ENCODE measurements at places on chromosomes 3 and 15. TPM values are rescaled to one million over a fixed set of nuclear protein-coding genes. Genes with fewer than 3 reads are reported as not detected.

The CD86 gene
- 1.2 TPM for total RNA-seq

The CP gene
- not detected for total RNA-seq

The GOLGA8H gene
- total RNA-seq, result 0.41 TPM

The EFCC1 gene
- total RNA-seq, result 0.41 TPM

The ALS2CL gene
- total RNA-seq, result 1.2 TPM

The COL6A5 gene
- total RNA-seq, result under 0.01 TPM

DNA sequence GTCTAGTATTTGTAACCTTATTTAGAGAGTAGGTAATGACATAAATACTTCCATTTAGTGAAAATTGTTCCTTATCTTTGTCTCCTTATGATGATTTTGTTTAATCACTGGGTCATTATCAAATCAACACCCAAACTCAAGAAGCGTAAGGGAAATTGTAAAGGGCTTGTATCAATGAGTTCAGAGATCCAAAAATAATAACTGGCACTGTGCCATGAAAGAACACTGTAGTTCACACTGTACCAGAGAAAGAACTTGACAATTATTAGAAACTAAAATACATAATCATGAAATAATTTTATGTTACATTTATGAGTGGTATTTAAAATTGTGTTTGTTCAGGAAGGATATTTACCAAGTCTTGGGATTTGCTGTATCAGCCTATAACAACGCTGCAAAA, 895.4 kb downstream of the FHIT start:
- DNase-seq, result no peak

DNA sequence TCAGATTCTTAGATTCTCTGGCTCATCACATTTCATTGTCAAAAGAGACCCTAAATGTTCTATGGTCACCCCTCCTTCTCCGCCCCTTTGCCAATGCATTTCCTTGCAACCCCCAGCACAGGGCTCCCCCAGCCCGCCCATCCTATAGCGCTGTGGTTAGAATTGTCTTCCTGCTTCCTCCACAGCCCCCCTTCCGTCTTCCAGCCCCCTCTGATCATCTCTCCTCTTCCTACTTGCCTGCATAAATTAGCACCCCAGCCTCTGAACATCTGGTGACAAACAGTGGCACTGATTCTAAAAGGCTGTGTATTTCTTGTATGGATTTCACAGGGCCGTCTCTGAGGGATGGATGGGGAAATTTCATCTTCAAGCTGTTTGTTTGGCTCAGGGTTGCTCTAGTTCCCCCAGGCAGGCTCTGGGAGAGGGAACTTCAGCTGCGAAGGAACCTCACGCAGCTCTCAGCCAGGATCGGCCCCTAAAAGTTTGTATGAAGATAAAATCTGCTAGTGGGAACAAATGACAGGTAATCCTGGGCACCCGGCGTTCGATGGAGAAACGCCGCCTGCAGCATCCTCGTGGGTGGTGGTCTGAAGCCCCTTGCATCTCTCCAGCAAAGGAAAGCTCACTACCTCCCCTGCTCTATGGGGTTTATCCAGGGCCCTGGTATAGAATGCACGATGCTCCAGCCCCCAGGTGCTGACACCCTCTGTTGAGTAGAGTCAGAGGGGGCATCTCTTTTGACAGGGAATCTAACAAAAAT, 83.0 kb downstream of the WNT7A start:
- DNase-seq, result no peak

DNA sequence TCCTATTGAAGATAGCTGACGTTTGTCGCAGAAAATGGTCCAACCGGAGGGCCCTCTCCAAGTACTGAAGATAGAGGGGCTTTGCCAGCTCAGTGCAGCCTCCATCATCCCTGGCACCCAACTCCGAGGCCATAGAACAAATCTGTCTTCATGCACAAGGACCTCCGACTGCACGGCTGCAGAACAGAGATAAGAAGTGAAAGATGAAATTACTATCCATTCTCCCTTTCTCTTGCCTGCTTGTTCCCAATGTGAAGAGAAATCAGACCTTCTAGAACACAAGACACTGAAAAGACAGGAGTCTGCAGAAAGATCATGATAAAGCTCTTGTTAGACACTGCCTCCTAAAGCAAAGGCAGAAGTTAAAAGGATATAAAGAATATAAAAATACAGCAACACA, 19.9 kb downstream of the INO80 start:
- DNase-seq, result no peak

- DNase-seq, result no peak
These were observed 23.3 kb downstream of the PCSK6 start for GRCh38 chr15:101466188-101466587.

DNA sequence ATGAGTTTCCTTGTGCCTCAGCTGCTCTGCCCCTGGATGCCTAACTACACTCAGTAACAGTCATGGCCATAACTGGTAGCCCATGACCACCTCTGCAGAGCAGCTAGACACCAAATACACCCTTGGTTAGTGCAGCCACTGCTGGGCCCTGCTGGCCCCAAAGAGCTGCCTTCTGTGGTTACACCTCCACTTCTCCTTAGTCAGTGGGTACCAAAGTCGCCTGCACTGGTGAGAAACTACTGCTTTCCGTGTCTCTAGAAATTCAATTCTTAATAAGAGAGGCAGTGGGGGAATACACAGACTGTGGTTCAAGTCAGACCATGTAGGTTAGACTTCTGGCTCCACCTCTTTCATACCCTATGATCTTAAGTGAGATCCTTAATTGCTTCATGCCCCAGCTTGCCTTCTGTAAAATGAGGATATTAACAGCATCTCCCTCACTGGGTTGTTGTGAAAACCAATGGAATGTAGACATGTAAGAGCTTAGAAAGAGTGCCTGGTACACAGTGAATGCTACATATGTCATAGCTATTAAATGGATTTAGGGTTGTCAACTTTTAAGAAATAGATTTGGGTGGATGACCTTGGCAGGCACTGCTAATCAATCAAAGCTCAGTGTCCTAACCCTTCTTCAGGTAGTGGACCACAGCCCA, 18.2 kb downstream of the HEG1 start:
- no peak for DNase-seq

Data from frontal cortex (tissue), 4 donors.